Activated CD8-positive, alpha-beta memory T cell treated with anti-CD3 and anti-CD28 coated beads for 1 hour (primary cell): ENCODE measurements at places on chromosomes 16 and 17.

- DNase-seq = no peak
Observed at GRCh38 chr17:69357701-69358100, 30.8 kb upstream of the ABCA5 start.

DNA sequence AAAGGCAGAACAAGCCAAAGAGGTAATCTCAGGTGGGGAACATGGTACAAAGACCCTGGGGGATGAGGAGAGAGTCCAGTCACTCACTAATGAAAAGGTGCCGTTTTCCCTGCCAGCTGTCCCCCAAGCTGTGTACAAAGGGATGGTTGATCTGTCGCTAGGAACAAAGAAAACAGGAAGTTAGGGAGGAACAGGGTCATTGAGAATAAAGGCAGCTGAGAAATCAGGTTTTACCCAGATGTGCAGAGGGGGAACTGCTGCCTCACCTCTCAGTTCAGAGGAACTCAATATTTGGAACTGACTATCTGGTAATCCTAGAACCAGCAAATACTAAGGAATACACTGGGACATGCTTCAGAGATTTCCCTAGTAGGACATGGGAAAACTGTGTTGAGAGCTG lies 1.5 kb downstream of the RSKR start:
- DNase-seq = no peak

DNA sequence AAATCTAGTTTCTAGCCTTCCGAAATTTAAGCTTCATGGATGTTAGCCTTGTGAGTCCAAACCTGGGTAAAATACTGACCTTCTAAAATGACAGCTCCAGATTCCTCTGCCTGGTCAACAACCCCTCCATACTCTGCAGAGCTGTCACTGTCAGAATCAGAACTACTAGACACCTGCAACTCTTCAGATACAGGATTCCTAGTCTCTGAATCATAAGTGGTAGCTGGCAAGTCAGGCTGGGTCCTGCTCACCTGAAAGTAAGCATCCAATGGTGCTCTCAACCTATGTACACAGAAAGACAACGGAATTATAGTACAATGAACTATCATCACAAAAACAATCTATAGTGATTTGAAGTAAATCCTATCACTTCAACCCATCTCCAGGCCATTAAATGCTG lies 14.8 kb downstream of the RFWD3 start:
- no peak for DNase-seq

GRCh38 chr16:89575247-89576152 lies at the start of gene CPNE7:
TSS of gene CPNE7 (plus strand) at chr16:89575758. CDS start at chr16:89575898, 140 bp downstream.
- no peak for DNase-seq

DNA sequence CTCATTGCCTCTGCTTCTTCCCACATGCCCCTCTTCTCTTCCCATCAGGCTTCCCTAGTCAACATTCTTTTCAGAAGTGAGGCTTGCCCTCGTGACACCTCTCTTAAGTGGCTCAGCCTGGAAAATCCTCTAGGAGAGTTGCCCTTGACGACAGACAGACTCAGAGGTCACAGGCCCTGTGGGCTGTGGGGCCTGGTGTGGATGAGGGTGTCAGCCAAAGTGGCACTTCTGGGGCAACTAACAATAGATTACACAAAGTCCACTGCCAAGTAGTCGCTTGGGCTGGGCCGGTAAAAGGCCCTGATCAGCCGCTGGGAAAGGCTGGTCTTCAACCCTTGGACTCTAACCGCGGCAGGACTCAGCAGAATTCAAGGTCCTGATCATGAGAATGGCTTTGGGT lies 33.7 kb upstream of the METTL16 start:
- DNase-seq = no peak

GRCh38 chr17:44108440-44109311 lies 14.8 kb downstream of the HDAC5 start:
- DNase-seq = no peak

- no peak for DNase-seq
Observed at GRCh38 chr16:78323315-78323714, 223.9 kb downstream of the WWOX start.

- no peak for DNase-seq
Observed at GRCh38 chr17:40705584-40705983, 2.0 kb upstream of the KRT24 start.

- no peak for DNase-seq
Observed at GRCh38 chr17:2909175-2909845, 113.1 kb downstream of the RAP1GAP2 start.

- DNase-seq = no peak
Observed at GRCh38 chr17:78572239-78573205, 4.7 kb downstream of the DNAH17 start.

DNA sequence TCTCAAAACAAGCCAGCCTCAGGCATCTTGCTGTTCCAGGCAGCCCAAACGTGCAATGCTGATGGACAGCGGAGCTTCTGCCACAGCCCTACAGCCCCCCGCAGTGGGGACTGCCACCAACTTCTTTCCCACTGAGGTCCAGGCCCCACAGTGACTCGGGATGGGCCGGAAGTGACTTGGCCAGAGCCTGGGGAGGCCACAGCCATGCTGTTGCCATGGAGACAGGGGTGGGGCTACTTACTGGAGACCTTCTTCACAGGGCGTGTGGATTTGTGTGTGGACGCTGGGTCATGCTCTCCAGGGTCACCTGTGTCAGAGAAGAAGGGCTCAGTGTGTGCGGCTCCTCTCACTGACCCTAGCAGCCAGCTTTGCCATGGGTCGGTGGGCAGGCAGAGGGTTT lies 15.0 kb downstream of the TRIM25 start:
- DNase-seq = no peak

- DNase-seq = no peak
Observed at GRCh38 chr17:51830451-51830850, 328.1 kb downstream of the CA10 start.

DNA sequence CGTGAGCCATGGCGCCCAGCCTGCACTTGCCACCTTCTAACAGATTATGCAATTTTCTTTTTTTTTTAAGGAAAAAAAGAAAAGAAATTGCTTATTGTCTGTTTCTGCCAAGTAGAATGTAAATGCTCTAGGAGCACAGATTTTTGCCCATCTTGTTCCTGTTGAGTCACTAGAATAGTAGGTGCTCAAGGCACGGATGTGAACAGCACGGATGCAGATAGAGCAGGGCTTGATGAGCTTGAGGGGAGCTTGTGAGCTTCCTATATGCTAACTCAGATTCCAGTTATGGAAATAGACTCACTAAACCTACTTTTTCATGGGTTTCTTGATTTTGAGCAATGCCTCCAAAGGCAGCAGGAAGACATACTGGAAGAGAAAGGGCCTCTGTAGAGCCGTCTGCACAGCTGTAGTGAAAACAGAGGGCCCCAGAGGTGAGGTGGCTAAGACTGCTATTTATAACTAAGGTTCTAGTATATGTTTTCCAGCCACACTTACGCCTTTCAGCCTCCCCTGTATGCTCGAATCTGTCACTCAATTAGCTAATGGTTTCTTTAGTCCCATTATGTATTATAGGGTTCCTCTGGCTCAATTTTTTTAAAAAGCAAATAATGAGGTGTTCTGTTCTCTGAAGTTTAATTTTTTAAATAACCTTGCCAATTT lies 72.8 kb downstream of the WWP2 start:
- DNase-seq = no peak

DNA sequence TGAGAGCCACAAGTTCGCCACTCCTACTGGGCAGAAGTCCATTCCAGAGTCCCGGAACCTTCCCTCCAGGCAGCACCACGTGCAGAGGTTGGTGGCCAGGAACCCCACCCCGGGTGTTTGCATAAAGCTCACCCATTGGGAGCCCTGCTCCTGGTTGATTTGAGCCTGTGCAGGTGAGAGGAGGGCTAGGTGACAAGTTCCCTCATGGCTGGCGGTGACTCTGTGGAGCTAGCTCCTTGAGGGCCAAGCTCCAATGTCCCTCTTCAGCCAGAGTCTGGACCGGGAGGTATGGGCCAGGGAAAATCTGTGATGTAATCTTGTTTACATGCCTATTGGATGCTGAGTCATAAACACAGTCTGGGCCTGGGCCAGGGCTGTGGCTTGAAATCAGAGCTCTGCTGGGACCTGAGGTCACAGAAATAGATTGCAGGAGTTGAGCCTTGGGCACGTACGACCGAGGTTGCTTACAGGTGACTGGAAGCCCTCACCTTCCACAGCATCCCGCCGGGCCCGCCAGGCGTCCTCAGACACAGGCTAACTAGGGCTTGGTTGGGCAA lies 118.9 kb downstream of the AATF start:
- DNase-seq = no peak

GRCh38 chr16:19292186-19292585 lies 6.7 kb downstream of the CLEC19A start:
- DNase-seq = no peak

DNA sequence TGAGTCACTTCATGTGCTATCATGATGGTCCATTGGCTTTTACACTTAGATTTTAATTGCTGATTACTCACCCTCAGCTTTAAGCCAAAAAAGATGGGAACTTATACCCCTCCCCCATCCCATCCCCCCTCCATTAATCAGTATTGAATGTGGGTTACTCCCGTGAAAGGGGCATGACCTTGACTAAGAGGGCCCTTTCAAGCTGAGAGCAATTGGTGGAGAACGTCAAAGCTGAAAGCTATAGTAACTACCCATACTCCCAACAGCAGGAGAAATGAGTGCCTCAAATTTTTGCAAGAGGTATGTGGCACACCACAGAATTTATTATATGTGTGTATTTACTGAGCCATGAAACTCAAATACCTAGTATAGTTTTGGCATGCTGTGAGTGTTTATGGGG lies 99.7 kb upstream of the CDH8 start:
- no peak for DNase-seq

DNA sequence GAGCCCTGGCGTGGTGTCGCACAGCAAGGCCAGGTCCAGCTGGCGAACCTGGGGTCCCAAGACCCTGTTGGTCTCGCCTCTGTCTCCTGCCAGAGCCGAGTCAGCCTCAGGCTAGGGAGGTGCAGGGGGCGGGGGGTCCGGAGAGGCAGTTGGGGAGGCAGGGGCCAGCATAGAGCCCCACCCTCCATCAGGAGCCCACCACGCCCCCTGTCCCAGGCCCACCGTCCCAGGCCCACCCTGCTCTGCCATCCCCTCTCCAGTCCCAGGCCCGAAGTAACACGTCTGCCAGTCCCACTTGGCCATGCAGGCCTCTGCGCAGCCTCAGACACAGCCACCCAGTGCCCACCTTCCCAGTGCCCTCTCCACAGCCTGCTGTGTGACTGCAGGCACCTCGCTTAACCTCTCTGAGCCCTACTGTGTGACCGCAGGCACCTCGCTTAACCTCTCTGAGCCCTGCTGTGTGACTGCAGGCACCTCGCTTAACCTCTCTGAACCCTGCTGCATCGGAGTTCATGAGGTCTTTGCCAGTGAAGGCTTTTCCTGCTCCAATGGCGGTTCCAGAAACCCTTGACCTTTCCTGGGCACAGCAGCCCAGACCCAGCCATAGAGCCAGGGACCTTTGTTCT lies 29.3 kb downstream of the ZNF469 start:
- no peak for DNase-seq

GRCh38 chr16:74296104-74296431 lies 546 bp upstream of the PSMD7 start:
- no peak for DNase-seq

- DNase-seq = no peak
Observed at GRCh38 chr17:42521666-42522262, 14.3 kb upstream of the NAGLU start.

GRCh38 chr17:78751447-78752161 lies 30.5 kb downstream of the CYTH1 start:
- DNase-seq = no peak

- DNase-seq = no peak
Observed at GRCh38 chr16:57794849-57795430, 7.4 kb downstream of the KIFC3 start.

GRCh38 chr17:17790637-17791464 lies 45.9 kb downstream of the SREBF1 start:
- no peak for DNase-seq

GRCh38 chr16:19588661-19589060 lies 33.2 kb downstream of the VPS35L start:
- DNase-seq = no peak
